ENCODE measurements at places on chromosomes 6 and 20. TPM values are rescaled to one million over a fixed set of nuclear protein-coding genes. Genes with fewer than 3 reads are reported as not detected.

- DNase-seq: no peak
- H3K27me3 ChIP-seq: no peaks in the 10 kb centered on the region
- H3K4me1 ChIP-seq: peaks cover 17% of the 10 kb centered on the region
- H3K27ac ChIP-seq: no peak overlapping the region
These were observed 57.8 kb upstream of the ARID1B start for GRCh38 chr6:156719395-156719719.

DNA sequence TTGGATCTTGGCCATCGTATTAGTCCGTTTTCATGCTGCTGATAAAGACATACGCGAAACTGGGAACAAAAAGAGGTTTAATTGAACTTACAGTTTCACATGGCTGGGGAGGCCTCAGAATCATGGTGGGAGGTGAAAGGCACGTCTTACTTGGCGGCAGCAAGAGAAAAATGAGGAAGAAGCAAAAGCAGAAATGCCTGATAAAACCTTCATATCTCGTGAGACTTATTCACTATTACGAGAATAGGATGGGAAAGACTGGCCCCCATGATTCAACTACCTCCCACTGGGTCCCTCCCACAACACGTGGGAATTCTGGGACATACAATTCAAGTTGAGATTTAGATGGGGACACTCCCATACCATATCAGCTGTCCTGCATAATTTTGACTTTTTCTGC, 20.1 kb upstream of the REPS1 start:
- no peaks in the 10 kb centered on the region for H3K36me3 ChIP-seq
- H3K27me3 ChIP-seq: peaks cover 5% of the 10 kb centered on the region
- H3K27ac ChIP-seq: no peak overlapping the region
- no peaks in the 10 kb centered on the region for H3K4me1 ChIP-seq

DNA sequence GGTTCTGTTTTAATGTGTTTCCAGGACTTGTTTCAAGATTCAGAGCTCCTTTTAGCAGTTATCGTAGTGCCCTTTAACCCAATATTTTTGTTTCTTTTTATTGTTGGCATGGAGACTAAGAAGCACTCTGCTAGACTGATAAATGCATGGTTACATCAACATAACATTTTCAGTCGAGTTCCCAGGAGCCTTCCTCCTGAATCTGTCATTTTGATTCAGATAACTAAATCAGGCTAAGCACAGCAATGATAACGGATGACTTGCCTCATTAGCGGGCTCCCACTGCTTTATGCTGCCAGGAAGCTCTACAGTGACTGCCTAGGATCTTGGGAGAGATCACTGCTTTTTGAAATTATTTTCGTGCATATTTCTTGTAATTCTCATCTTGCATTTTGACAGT, 772.8 kb upstream of the GJE1 start:
- no peaks in the 10 kb centered on the region for H3K27me3 ChIP-seq
- H3K27ac ChIP-seq: no peak overlapping the region
- H3K4me3 ChIP-seq: no peak overlapping the region
- DNase-seq: no peak
- H3K4me1 ChIP-seq: no peaks in the 10 kb centered on the region
- H3K36me3 ChIP-seq: no peaks in the 10 kb centered on the region

DNA sequence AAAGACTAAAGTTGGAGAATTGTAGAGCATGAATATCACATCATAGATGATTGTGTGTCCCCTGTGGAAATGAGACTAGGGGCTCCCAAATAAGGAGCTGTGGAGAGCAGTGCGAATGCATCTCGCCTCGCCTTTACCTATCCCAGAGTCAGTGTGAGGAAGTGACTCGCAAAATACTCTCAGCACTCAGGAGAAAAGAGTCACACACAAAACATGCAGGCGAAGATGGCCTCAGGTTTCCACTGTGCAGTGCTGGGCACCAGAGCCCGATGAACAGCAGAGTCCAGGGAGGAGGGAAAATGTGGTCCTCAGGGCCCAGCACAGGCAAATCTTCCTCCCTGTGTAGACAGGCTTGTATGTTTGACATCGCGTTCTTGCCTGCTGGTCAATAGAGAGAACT, 126.5 kb upstream of the AFDN start:
- H3K4me1 ChIP-seq: peaks cover 36% of the 10 kb centered on the region
- H3K4me3 ChIP-seq: no peak overlapping the region
- peak overlapping the region; percentile 90 for H3K27ac ChIP-seq
- no peak for DNase-seq

DNA sequence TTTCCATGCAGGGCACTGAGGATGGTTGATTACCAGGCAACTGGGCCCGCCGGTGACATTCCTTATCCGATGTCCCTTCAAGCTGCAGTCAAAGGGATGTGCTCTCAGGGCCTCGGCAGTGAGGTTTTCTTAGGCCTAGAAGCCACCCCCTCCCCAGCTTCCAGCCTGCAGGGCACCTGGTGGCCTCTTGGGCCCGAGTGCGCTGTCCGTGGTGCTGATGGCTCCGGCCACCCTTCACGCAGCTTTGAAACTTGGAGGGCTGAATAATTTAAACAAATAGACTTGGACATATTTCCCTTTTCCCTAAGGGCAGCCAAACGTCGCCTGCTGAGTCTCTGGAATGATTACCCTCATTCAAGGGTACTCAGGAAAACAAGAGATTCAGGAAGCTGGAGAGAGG, 8.9 kb upstream of the MLN start:
- peaks cover 64% of the 10 kb centered on the region for H3K27me3 ChIP-seq
- H3K4me1 ChIP-seq: peaks cover 8% of the 10 kb centered on the region
- DNase-seq: peak; percentile 53
- no peaks in the 10 kb centered on the region for H3K36me3 ChIP-seq
- H3K4me3 ChIP-seq: no peak overlapping the region

- peaks cover 46% of the 10 kb centered on the region for H3K4me1 ChIP-seq
- peak overlapping the region; percentile 99 for H3K4me3 ChIP-seq
- peaks cover 34% of the 10 kb centered on the region for H3K27me3 ChIP-seq
- peak; percentile 67 for DNase-seq
- peak overlapping the region; percentile 99 for H3K27ac ChIP-seq
These were observed 417 bp downstream of the NFATC2 start for GRCh38 chr20:51542033-51542570.

DNA sequence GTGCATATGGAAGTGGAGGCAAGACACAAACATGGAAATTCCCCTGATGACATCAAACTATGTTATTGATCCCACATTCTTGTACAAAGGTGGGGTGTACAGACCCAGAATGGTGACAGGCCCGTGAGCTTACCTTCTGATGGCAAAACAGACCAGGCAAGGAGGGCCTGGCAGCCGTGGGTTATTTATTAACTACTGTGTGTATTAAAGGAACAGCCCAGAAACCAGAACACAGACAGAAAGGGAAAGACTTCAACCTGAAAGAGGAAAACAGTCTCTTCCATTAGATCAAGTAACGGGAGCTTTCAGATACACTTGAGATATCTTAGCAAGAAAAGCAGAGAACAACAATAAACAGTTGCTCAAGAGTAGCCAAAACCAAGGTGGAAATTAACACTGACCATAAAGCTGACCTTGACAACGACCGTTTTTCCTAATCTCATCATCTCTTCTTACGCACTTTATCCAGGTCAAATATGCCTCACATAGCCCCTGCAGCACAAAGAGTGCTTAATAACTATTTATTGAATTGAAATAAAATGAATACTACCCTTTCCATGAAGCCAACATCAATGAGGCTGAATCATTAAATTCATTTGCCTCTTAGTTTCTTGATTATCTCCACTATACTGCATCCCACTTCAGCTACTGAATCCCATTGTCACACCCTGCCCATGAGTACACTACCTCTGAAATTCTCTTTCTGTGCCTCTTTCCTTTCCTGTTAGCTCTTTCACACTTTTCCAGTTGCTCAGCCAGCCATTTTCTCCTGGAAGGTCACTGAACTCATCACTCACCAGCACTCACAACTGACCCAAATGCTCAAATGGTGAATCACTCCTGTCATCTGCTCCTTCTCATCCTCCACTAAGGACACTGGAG, 67.4 kb downstream of the MOXD1 start:
- peaks cover 12% of the 10 kb centered on the region for H3K27me3 ChIP-seq
- no peak overlapping the region for H3K27ac ChIP-seq
- no peaks in the 10 kb centered on the region for H3K36me3 ChIP-seq
- no peak overlapping the region for H3K4me3 ChIP-seq

DNA sequence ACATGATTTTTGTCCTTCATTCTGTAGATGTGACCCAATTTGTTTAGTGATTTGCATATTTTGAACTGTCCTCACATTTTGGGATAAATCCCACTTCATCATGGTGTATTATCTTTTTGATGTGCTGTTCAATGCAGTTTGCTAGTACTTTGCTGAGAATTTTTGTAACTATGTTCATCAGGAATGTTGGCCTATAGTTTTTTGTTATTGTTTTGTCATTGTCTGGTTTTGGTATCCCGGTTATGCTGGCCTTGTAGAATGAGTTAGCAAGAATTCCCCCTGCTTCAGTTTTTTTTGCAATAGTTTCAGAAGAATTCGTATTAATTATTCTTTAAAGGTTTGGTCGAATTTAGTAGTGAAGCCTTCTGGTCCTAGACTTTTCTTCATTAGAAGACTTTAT, 11.9 kb downstream of the KIF25 start:
- no peaks in the 10 kb centered on the region for H3K4me1 ChIP-seq
- no peak overlapping the region for H3K4me3 ChIP-seq
- H3K27ac ChIP-seq: no peak overlapping the region
- no peak for DNase-seq

DNA sequence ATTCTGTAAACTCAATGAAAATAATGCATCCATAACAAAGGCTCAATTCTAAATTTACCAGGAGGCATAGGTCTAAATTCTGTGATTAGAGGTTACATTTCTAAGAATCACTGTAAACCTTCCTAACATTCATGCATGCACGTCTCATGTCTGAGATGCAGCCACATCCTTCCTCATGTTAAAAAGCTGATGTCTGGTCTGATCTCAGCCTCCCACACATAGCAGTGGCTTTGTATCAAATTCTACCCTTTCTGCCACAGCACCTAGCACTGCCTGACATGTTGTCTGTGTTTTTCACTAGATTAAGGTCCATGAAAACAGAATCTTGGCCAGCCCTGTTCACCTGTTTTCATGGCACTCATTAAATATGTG, 171.1 kb downstream of the WDR27 start:
- peaks cover 18% of the 10 kb centered on the region for H3K4me1 ChIP-seq
- peak; percentile 25 for DNase-seq
- peak overlapping the region; percentile 50 for H3K27ac ChIP-seq
- peaks cover 5% of the 10 kb centered on the region for H3K36me3 ChIP-seq
- no peak overlapping the region for H3K4me3 ChIP-seq

GRCh38 chr6:143940011-143940597, 68.0 kb downstream of the PLAGL1 start:
- no peaks in the 10 kb centered on the region for H3K27me3 ChIP-seq
- DNase-seq: peak; percentile 61
- H3K4me1 ChIP-seq: peaks cover 5% of the 10 kb centered on the region

DNA sequence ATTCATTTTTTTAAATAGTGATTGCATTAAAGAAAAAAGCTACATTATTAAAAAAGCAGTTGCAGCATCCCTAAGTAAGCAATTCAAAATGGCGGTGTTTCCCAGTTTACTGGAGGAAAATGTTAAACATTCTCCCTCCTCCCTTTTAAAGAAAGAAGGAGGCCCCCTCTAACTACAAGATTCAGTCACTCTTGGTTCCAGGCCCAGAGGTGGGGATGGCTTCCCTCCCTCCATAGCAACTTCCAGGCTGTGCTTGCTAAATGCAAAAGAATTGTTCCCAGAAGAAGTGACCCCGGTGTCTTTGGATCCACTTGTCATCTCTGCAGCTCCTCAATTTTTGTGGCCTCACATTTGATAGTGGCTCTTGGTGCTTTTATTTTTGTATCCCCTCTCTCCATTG, 165.9 kb downstream of the SOBP start:
- no peaks in the 10 kb centered on the region for H3K36me3 ChIP-seq
- peaks cover 44% of the 10 kb centered on the region for H3K4me1 ChIP-seq
- H3K27me3 ChIP-seq: peaks cover 17% of the 10 kb centered on the region
- no peak for DNase-seq

DNA sequence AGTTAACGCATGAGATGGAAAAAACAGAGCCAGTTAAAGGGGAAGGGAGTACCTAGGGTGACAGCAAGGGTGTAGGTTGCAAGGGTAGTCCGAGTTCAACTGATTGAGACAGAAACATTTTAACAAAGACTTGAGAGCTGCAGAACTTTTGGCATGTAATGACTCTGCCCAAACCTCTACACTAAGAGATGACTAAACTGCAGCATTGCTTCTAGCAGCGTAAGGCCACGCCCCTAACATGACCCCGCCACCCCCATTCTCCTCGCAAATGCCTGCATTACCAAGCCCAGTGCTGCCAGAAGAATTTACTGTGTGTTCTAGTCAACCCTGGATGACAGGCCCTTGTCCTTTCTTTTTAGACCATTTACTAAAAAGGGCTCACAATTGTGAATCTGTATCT, 6.3 kb upstream of the HINT3 start:
- no peak for DNase-seq
- no peak overlapping the region for H3K4me3 ChIP-seq
- no peaks in the 10 kb centered on the region for H3K27me3 ChIP-seq
- peaks cover 12% of the 10 kb centered on the region for H3K4me1 ChIP-seq
- no peak overlapping the region for H3K27ac ChIP-seq
- H3K36me3 ChIP-seq: no peaks in the 10 kb centered on the region

DNA sequence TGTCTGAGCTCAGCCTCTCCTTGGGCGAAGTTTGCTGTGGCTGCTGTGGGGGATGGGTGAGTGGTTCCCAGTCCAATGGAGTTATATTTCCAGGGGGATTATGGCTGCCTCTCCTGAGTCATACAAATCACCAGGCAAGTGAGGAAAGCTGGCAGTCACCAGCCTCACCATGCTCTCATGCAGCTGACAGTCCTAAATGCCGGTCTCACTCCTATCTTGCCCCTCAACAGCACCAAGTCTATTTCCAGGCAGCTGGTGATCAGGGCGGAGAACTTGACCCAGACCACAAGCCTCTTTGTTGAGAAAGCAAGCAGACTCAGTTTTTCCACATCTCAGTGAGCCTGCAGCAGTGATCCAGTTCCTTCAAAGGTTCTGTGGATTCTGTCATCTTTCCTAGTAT, 98.9 kb downstream of the TBC1D32 start:
- peaks cover 12% of the 10 kb centered on the region for H3K36me3 ChIP-seq
- no peak for DNase-seq
- H3K4me1 ChIP-seq: peaks cover 2% of the 10 kb centered on the region
- H3K4me3 ChIP-seq: no peak overlapping the region
- no peak overlapping the region for H3K27ac ChIP-seq
- H3K27me3 ChIP-seq: no peaks in the 10 kb centered on the region

DNA sequence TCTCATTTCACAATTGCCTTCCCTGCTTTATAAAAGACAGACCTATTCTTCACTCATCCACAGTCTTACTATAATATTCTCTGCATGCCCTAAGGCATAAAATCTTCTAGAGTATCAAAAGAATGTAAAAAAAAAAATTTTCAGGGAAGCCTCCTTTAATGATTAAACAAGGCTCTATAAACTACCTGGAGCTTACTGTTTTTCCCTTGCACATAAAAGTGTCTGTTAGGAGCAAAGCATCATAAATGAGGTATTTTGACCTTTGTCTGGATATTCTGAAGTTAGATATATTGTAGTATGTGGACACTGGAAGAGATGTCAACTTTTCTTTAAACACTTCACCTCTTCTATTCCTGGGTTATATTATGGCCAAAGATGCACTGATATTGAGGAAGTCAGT, 97.5 kb downstream of the ARHGAP18 start:
- H3K36me3 ChIP-seq: peaks cover 12% of the 10 kb centered on the region
- H3K4me3 ChIP-seq: no peak overlapping the region
- peaks cover 2% of the 10 kb centered on the region for H3K4me1 ChIP-seq
- H3K27me3 ChIP-seq: no peaks in the 10 kb centered on the region

- DNase-seq: no peak
- H3K4me1 ChIP-seq: peaks cover 20% of the 10 kb centered on the region
These were observed 148.4 kb downstream of the HIVEP2 start for GRCh38 chr6:142796571-142796970.

The LST1 gene
- 74.5 TPM for total RNA-seq

The CCDC170 gene
- not detected for total RNA-seq

The ADGRF4 gene
- not detected for total RNA-seq

The HLA-DMB gene
- 19.1 TPM for total RNA-seq

The MANEA gene
- total RNA-seq: 19.0 TPM

The TBC1D7 gene
- total RNA-seq: 19.1 TPM

The ZC3H12D gene
- 37.4 TPM for total RNA-seq

The HTR1B gene
- not detected for total RNA-seq

Data from activated CD4-positive, alpha-beta memory T cell treated with anti-CD3 and anti-CD28 coated beads, Interleukin-2, amount 10 ng/mL, durations not matched to agents 7 days and 5 days (primary cell).